ENCODE measurements at places on chromosomes 5 and 9. TPM values are rescaled to one million over a fixed set of nuclear protein-coding genes. Genes with fewer than 3 reads are reported as not detected.

Gene UAP1L1
- total RNA-seq = 27.2 TPM

Gene FBP2
- not detected for total RNA-seq

Gene DIPK1B
- total RNA-seq = not detected

Gene LHX3
- not detected for total RNA-seq

Gene RPL35
- 2,176 TPM for total RNA-seq

Gene MCC
- total RNA-seq = 4.8 TPM

Gene EIF4E1B
- not detected for total RNA-seq

Gene SH2D3C
- 17.4 TPM for total RNA-seq

Gene C5orf58
- not detected for total RNA-seq

Gene HACD4
- 4.3 TPM for total RNA-seq

Gene ST8SIA4
- total RNA-seq = 46.0 TPM

Gene GPR21
- total RNA-seq = 0.65 TPM

Gene ANKRD31
- 0.65 TPM for total RNA-seq

Gene SLC46A2
- not detected for total RNA-seq

Gene TARS1
- 283 TPM for total RNA-seq

Gene CD72
- 13.7 TPM for total RNA-seq

Gene SH3GL2
- not detected for total RNA-seq

Gene GRIN3A
- not detected for total RNA-seq

Gene PRR16
- not detected for total RNA-seq

Gene BNC2
- total RNA-seq = not detected

Gene BRINP1
- total RNA-seq = not detected

Gene NTRK2
- total RNA-seq = 0.25 TPM

Gene CAPSL
- total RNA-seq = 0.27 TPM

Gene SPINK5
- total RNA-seq = not detected

Gene OBP2B
- total RNA-seq = not detected

Gene DDX4
- not detected for total RNA-seq

Gene TTLL11
- total RNA-seq = 2.0 TPM

Gene ADAMTS6
- 1.4 TPM for total RNA-seq

Gene FOXD4
- 0.10 TPM for total RNA-seq

Gene TRPM6
- not detected for total RNA-seq

Gene SLC36A3
- not detected for total RNA-seq

Gene SPZ1
- not detected for total RNA-seq

Gene RGS14
- 42.8 TPM for total RNA-seq

Gene PCDHB16
- not detected for total RNA-seq

Gene TAL2
- 0.29 TPM for total RNA-seq

Gene SLC4A9
- total RNA-seq = not detected

Gene C8G
- total RNA-seq = 0.69 TPM

Gene NUTM2G
- not detected for total RNA-seq

Gene ZNF454
- total RNA-seq = not detected

Gene TMEM38B
- 16.7 TPM for total RNA-seq

Gene ADAMTSL2
- 0.04 TPM for total RNA-seq

Gene JAK2
- 26.0 TPM for total RNA-seq

Gene PLAC8L1
- 0.46 TPM for total RNA-seq

Data from activated CD8-positive, alpha-beta memory T cell treated with anti-CD3 and anti-CD28 coated beads for 36 hours (primary cell).